ENCODE measurements at places on chromosomes 12 and 14. TPM values are rescaled to one million over a fixed set of nuclear protein-coding genes. Genes with fewer than 3 reads are reported as not detected.
A peak's percentile ranks its signal among the peaks of the same experiment; 100 is the strongest.

RNASE3 gene
- polyA plus RNA-seq: not detected

EXOC3L4 gene
- not detected for polyA plus RNA-seq

ANKS1B gene
- polyA plus RNA-seq: not detected

PRH1 gene
- 2.3 TPM for polyA plus RNA-seq

ACOT6 gene
- not detected for polyA plus RNA-seq

ADAM20 gene
- 0.03 TPM for polyA plus RNA-seq

MYRFL gene
- not detected for polyA plus RNA-seq

PRB4 gene
- polyA plus RNA-seq: not detected

ADSS1 gene
- polyA plus RNA-seq: 5.2 TPM

NXPH4 gene
- polyA plus RNA-seq: 3.8 TPM

FOXG1 gene
- polyA plus RNA-seq: not detected

GRCh38 chr14:27642251-27642866, 1044.5 kb upstream of the NOVA1 start:
- DNase-seq: no peak

- DNase-seq: no peak
Observed at GRCh38 chr12:48019639-48020265, 15.5 kb upstream of the COL2A1 start.

DNA sequence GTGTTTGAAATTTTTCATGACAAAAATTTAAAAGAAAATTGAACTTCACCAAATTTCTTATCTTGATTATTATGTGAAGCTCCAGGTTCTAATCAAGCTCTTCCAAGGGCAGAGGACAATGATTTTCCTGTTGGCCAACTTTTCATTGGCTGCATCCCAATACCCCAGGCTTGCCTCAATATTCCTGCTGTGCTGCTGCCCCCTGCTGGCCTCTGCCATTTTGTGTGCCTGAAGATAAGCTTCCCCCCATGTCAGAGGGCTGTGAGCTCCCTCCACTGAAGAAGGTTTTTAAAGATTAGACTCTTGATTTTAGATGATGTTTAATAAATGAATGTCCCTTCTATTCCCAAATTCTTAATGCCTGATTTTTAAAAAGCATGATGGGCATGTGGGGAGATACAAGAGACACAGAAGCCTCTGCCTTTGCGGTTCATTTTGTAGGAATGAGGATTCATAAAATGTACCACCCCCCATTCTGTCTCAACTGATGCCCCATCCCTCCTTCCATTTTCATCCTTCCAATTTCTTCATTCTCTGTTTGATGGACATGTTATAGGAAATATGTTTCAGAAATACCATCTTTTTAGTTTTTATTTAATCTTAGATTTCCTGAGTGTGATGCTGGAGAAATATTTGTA, 76.7 kb upstream of the RGS6 start:
- DNase-seq: peak; percentile 68

- no peak for DNase-seq
Observed at GRCh38 chr14:95495538-95496025, 20.9 kb downstream of the SYNE3 start.

- peak; percentile 25 for DNase-seq
Observed at GRCh38 chr12:53093777-53094393, 3.6 kb upstream of the IGFBP6 start.

GRCh38 chr12:66786531-66787308, 107.8 kb upstream of the GRIP1 start:
- DNase-seq: no peak

GRCh38 chr12:76152181-76152807, 67.8 kb upstream of the NAP1L1 start:
- DNase-seq: no peak

- DNase-seq: no peak
Observed at GRCh38 chr14:44820230-44820964, 141.3 kb downstream of the KLHL28 start.

GRCh38 chr14:60721326-60722106, 2.6 kb downstream of the SIX4 start:
- DNase-seq: peak; percentile 84

DNA sequence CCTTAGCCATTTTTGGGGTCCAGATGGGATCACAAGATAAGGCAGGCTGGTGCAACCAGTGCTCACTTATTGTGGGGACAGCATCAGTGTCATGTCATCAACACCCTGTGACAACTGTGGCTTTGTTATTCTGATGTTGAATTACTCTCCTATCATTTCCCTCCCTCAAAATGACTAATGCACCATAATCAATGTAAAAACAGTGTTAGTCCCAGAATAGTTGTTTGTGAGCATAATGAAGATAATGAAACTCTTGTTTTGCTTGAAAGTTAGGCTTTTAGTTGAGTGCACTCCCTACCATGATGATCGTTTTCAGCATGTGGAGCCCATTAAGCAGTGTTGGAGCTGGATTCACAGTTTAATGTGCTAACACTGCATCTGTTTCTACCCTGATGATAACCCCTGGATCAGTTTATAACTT, 151.4 kb downstream of the TMTC2 start:
- no peak for DNase-seq

- no peak for DNase-seq
Observed at GRCh38 chr14:102507081-102507856, 2.3 kb downstream of the ANKRD9 start.

- no peak for DNase-seq
Observed at GRCh38 chr12:107352347-107353081, 259.2 kb upstream of the CRY1 start.

- DNase-seq: no peak
Observed at GRCh38 chr12:68743356-68743755, 2.6 kb upstream of the SLC35E3 start.

DNA sequence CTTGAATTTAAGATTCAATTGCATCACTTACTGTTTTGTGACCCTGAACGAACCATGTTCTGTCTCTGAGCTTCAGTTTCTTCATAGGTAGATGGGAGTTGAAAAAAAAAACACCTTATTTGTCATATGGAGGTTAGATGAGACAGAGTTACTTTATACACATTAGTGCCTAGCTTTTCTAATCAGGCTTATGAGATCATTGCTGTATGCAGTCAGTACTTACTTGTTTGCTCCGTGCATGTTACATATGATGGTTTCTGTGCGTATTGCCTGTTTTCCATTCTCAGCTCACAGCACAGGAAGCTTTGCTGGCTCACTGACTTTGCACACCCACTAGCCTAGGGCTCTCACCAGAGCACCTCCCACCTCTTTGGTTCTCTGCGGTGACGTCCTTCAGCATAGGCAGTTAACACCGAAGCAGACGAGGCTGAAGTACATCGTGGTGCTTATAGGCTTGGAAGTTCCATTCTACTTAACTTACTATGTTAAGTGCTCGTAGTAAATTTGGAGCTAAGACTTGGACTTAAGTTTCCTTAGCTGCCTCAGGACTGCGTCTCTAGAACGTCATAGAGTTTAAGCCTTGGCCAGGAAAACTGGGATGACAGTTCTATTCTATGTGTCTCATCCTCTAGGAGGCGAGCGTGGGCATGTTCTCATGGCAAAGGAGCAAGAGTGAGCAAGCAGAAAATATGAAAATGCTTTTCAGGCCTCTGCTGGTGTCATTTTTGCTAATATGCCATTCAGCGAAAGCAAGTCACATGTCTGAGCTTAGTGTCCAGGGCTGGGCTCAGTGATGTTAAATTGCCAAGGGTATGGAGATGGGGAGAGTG, 57.3 kb downstream of the NRXN3 start:
- no peak for DNase-seq

GRCh38 chr14:93330609-93331000, 2.2 kb downstream of the BTBD7 start:
- DNase-seq: no peak

- peak; percentile 16 for DNase-seq
Observed at GRCh38 chr14:88168498-88169165, 154.4 kb downstream of the KCNK10 start.

- no peak for DNase-seq
Observed at GRCh38 chr14:33780035-33780434, 170.8 kb downstream of the EGLN3 start.

DNA sequence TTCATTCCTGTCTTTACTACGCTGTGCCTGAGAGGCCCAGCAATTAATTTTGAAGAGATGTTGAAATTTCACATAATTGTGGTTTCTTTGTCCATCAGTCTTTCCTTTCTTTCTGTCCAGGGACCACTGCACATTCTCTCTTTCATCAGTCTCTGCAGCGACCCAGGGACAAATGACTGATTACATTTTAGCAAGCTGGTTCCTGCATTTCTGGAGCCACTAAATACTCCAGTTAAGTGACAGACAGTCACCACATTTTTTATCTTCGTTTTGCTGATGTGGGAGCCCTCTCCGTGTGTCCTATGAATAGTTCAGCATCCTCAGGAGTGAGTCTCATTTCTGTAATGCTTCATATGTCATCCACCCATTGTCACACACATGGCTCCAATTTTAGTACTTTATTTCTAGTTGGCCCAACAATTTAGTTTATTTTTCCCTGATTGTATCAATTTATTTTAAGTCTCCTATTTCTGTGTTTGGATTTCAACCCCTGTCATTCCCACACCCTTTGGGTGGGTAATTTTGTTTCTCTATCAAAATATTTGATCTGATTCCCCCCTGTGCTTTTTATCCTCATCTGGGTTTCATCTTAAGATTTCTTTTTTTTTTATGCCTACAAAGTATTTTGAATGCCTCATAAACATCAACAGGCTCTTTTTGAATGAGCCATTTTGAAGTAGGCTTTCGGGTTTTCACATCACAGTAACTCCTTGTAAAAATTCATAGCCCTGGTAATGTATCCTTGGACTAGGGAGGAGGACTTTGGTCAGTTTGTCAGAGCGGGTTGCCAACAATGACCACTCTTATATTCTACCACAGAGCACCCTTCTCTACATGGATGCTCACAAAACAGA, 1196.5 kb downstream of the GALC start:
- peak; percentile 23 for DNase-seq

DNA sequence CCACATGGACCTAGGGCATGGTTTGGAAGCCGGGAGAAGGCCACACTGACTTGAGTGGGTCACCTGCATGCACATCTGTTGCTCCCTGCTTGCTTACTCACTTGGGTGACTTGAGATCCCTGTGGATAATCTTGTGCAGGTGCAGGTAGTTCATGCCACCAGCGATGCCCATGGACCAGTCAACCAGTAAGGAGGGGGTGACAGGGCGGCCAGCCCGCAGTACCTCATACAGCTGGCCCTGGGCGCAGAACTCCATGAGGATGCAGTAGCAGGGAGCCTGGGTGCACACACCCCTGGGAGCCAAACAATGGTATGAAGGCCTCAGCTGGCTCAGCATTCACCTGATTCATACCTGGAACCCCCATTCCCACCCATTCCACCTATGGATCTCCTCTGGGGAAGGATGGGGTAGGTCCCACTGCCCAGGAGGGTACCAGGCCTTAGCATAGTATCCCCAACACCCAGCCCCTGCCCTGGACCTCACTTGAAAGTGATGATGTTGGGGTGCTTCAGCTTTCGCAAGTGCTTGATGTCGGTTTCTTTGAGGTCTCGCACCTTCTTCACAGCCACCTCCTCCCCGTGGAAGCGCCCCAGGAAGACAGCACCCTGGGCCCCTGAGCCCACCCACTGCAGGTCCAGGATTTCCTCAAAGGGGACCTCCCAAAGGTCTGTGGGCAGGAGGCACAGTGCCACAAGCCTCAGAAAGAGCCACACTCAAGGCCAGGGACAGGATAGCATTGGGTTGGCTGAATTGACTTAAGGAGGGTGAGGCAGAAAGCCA, 13.1 kb downstream of the MAP3K12 start:
- DNase-seq: no peak

- peak; percentile 41 for DNase-seq
Observed at GRCh38 chr12:128783129-128783574, 40.6 kb downstream of the SLC15A4 start.

DNA sequence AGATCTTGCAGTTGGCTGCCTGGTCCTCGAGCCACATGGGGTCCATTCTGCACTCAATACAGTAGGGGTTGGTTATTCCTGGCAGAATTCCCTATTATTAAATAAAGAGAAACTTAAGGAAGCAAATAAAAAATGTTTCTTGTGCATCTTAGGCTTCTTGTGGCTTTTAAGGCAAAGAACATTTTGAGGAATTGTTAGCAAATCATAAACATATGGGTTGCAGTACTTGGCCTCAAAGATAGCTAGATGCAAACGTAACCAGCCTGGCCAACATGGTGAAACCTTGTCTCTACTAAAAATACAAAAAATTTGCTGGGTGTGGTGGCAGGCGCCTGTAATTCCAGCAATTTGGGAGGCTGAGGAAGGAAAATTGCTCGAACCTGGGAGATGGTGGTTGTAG, 50.8 kb upstream of the KCNA5 start:
- no peak for DNase-seq

- DNase-seq: no peak
Observed at GRCh38 chr14:65622703-65623102, 210.2 kb downstream of the FUT8 start.

DNA sequence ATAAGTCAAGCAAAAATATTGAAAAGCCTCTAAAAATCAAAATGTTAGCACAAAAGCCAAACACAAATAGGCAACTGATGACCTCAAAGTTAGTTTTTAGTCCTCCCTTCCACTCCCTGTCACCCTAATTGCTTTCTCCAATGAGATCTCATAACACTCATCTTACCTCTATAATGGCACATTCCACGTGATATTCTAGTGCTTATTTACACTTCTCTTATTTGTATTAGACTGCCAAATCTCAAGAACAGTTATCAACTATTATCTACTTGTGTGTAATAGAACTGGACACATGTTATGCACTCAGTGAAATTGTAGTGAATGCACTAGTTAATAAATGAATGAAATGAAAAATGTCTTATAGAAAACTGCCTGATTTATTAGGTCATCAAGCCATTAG, 55.5 kb upstream of the AVPR1A start:
- DNase-seq: no peak

DNA sequence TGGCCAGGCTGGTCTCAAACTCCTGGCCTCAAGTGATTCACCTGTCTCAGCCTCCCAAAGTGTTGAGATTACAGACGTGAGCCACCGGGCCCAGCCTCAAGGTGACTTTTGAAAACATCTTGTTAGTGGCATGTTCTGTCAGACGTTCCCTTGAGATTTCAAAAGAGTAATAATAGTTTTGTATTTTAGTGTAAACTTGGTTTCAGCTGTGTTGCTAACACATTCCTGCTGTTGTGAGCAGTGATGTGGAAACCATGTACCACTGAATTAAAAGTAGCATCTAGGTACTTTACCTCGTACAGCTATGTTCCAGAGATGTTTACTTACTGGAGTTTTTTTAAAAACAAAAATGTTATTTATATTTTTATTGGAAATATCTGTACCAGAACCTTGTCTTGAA, 111.3 kb downstream of the AEBP2 start:
- no peak for DNase-seq

DNA sequence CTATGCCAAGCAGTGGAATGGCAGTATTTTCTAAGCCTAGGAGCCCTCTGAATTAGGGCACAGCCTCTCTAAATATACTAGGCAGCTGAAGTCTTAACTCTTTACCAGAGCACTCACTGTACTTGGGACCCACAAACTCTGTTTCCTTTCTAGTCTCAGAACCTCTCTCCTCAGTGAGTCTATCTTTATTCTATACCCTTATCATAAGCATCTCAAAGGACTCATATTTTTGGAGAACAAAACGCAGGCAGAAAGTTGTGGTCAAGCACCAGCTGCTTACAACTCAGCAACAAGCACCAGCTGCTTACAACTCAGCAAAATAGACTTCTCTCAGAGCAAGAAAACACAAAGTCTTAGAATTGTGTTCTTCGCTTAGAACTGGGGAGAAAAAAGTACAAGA, 993 bp downstream of the CCDC196 start:
- no peak for DNase-seq

- DNase-seq: no peak
Observed at GRCh38 chr14:66365388-66365787, 120.8 kb upstream of the CCDC196 start.

- DNase-seq: no peak
Observed at GRCh38 chr12:74906224-74906623, 303.4 kb downstream of the KCNC2 start.

- no peak for DNase-seq
Observed at GRCh38 chr12:3896801-3897351, 23.7 kb upstream of the PARP11 start.

- DNase-seq: no peak
Observed at GRCh38 chr14:57029620-57030253, 219.5 kb upstream of the OTX2 start.
